CD4-positive, alpha-beta T cell treated with Interleukin-15 for 4 hours (primary cell): ENCODE measurements at places on chromosomes 5 and 9.

DNA sequence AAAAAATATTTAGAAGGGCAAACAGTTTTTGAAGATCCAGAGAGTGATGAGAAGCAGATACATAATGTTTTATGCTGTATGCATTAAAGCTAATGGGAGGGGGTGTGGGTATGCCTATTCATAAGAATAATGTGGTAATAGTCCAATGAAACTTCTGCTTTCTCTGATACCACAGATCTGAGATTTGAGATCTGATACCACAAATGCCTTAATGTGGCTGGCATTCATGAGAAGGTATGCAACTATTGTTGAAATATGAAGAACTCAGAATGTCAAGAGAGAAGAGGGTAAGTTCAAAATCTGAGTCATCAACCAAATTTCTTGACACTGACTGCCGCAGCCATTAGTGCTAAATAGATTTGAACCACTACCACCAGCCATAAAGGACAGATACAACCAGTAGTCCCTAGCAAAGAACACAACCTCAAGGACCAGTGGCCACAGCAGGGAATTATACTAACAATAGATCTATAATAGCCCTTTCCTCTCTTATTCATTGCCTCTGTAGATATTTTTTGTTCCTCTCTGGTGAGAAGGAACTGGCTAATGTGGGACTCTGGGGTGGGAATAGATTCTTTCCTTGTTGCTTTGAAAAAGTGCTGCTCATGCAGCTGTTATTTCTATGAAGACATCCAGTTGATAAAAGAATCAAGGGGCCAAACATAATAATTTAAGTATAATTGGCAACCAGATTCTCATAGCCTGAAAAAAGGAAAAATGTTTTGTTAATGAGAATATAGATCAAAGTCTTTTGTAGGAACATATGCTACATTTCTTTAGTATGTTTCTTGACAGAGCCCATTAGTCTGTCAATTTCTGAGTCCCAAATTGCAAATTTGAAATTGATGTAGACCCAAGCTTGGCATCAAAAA, 256.5 kb upstream of the ZNF608 start:
- no peak for DNase-seq

DNA sequence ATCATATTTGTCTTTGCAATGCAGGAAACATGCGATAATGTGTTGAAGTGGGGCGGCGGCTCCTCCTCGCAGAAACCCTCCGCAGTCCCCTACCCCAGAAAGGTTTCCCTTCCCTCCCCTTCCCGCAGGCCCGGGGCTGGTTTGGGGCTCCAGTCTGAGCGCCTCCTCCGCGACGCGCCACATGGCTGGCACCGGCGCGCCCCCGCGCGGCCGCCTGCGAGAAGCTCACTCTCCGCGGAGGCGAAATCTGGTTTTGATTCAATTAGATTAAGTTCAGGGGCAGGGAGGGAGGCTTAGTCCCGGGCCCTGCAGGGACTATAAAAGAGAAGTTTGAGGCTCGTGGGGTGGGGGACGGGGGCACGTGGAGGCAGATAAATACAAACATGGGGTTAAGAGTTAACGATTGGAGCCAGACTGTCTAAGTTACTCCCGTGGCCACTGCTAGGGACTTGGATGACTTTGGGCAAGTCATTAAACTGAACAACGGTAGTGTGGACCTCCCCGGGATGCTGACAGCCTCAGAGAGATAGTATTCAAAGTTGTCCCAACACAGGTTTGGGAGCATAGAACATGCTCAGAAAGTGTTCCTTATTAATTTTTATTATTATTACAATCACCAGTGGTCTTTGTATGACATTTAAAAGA, 69.4 kb downstream of the MSX2 start:
- DNase-seq = peak; percentile 20

GRCh38 chr5:142830241-142831008, 60.2 kb downstream of the ARHGAP26 start:
- no peak for DNase-seq

DNA sequence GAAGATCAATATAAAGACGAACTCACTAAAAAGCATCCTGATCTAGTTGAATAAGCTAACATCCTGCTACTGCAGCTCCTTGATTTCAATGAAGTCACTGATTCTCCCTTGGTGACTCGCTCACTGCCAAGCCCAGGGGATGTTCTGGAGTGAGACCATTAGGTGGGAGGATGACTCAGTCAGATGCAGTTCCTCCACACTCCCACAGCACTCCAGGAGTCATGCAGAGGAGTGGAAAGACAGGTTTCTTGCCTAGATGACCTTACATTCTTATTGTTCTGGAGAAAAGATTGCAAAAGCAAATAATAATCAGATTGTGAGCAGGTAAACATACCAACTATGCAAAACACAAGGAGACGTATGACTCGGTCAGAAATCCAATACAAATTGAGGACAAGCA, 15.3 kb downstream of the GCNT4 start:
- DNase-seq = no peak

GRCh38 chr5:107807431-107807830, 136.7 kb upstream of the EFNA5 start:
- no peak for DNase-seq
